ENCODE measurements at places on chromosomes 5 and 9. TPM values are rescaled to one million over a fixed set of nuclear protein-coding genes. Genes with fewer than 3 reads are reported as not detected.

GRCh38 chr5:149372076-149372795, 6.9 kb downstream of the IL17B start:
- DNase-seq = no peak

DNA sequence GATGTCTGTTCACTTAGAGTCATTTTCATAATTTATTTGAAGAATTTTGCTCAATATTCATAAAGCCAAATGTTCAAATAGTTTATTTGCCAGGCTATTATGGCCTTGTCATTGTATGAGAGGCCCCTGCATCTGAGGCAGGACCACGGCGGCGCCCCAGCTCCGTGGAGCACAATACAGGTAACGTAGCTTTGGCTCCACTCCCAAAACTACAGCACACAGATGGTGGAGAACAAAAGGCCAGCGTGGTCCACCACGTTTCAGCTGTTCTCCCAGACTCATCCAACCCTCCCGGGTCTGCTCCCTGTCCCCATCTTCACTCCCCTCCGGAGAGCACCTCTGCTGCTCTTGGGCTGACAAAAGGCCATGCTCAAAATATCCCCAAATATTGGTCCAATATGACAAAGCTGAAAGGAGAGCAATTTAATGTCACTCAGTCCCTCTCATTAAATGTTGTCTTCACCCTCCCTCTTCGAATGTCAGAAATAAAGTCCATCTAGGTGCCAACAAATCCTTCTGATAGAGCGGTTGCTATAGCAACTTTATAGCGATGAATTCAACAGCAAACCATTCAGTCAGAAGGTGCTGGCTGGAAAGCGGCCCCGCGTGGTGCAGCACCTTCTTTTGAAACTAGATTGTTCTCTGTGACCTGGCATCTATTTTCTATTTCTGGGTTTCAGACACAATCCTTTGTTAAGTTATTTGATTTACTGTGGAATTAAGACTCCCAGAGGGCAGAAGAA, 504.3 kb downstream of the ARHGEF28 start:
- DNase-seq = no peak

DNA sequence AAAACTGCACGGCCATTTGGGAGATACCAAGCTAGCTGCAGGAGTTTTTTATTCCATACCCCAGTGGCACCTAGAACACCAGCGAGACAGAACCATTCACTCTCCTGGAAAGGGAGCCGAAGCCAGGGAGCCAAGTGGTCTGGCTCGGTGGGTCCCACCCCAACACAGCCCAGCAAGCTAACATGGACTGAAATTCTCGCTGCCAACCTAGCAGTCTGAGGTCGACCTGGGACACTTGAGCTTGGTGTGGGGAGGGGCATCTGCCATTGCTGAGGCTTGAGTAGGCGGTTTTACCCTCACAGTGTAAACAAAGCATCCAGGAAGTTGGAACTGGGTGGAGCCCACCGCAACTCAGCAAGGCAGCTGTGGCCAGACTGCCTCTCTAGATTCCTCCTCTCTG, 108.9 kb upstream of the CHD1 start:
- DNase-seq = no peak

GRCh38 chr5:131587541-131587940, 47.5 kb downstream of the RAPGEF6 start:
- no peak for DNase-seq

The REEP2 gene
- total RNA-seq = 18.3 TPM

The THBS4 gene
- total RNA-seq = 3.4 TPM

DNA sequence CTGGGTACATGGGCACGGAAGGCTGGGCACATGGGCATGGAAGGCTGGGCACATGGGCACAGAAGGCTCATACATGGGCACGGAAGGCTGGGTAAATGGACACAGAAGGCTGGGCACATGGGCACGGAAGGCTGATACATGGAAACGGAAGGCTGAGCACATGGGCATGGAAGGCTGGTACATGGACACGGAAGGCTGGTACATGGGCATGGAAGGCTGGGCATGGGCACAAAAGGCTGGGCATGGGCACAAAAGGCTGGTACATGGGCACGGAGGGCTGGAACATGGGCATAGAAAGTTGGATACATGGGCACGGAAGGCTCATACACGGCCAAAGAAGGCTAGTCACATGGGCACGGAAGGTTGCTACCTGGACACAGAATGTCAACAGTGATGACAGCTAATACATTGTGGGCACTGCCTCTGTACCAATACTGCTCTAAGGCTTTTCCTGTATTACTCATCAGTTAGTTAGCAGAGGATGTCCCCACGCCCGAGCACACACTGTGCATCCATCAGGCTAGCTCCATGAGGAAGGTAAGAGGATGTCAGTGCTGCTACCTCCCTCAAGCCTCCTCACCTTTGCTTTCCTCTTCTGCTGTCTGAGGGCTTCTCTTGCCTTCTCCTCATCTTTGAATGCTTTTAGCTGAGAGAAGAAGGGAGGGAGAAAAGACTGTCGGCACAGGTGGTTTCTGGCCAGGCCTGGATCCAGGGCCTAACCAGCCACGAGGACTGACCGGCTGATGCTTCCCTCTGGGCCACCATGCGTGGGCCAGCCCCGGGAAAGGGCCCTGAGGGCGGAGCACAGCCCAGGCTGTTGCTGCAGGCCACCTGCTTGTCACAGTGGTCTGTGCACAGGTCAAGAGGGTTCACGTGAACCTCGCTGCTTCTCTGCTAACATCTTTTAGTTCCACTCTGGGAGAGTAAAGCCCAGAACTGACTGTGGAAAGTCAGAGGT, 14.3 kb downstream of the GPX3 start:
- peak; percentile 28 for DNase-seq

GRCh38 chr5:173823721-173824567, 64.2 kb upstream of the CPEB4 start:
- DNase-seq = peak; percentile 36

The C5 gene
- total RNA-seq = 1.0 TPM

GRCh38 chr9:78782858-78783257, 485.9 kb downstream of the PSAT1 start:
- DNase-seq = no peak

DNA sequence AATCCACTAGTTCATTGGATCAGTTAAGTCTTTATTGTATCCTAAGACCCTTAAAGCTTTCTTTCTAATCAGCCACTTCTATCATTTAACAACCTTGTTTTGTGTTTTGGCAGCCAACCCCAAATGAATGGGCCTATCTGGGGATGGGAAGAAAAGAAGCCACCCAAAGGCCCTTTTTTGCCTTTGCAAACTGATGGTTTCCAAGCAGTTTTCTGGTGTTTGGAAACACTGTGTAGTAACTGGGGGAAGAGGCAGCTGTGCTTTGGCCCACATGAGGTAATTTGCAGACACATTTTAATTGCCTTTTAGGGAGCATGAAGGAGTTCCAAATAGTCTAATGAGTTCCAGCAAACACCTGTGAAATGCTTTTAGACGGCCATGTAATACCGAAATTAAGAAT, 1751.3 kb upstream of the WWC1 start:
- DNase-seq = no peak

The KCTD16 gene
- total RNA-seq = 0.04 TPM

GRCh38 chr5:107265193-107265592, 405.5 kb downstream of the EFNA5 start:
- no peak for DNase-seq

DNA sequence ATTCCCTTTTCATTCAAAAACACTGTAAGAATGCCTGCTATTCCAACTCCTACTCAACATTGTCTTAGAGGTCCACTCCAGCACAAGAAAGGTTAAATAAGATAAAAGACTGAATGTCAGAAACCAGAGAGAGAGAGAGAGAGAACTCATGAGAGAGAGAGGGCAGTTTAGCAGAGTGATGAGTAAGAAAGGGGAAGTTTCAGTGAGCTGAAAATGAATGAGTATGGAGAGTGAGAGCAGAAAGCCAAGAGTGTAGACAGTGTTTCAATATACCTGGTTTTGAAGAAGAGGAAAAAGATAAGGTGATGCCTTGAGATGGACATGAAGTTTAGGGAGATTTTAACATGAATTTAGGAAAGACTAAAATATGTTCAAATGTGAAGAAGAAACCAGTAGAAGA, 528.0 kb upstream of the SEMA6A start:
- no peak for DNase-seq

The SRP19 gene
- total RNA-seq = 72.7 TPM

- DNase-seq = no peak
Observed at GRCh38 chr5:170571875-170572852, 68.3 kb downstream of the KCNIP1 start.

- no peak for DNase-seq
Observed at GRCh38 chr5:109911731-109912130, 222.0 kb downstream of the MAN2A1 start.

The ROPN1L gene
- not detected for total RNA-seq

The S1PR3 gene
- 25.0 TPM for total RNA-seq

The ANKRA2 gene
- 16.2 TPM for total RNA-seq

- DNase-seq = no peak
Observed at GRCh38 chr5:61004448-61004847, 59.4 kb downstream of the NDUFAF2 start.

The TMOD1 gene
- total RNA-seq = 0.52 TPM

DNA sequence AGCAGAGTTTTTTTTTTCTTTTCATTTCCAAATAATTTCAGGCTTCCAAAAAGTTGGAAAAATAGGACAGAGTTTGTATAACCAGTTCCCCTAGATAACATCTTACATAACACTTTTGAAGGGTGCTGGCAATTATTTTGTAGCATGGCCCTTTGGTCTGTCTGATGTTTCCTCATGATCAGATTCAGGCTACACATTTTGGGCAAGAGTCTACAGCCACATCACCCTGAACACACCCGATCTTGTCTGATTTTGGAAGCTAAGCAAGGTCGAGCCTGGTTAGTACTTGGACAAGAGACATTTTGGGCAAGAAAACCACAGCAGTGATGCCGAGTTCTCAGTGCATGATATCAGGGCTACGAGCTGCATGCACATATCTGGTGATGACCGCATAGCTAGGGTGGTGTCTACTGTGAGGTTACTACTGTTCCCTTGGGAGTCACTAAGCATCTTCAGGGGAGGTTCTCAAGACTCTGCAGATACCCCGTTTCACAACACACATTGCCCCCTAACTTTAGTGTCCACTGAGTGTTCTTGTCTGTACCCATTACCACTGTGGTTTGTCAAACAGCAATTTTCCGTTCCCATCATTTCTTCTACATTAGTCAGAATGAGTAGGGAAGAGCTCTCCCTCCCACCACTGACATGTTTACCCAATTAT, 86.2 kb downstream of the TTC39B start:
- DNase-seq = no peak

DNA sequence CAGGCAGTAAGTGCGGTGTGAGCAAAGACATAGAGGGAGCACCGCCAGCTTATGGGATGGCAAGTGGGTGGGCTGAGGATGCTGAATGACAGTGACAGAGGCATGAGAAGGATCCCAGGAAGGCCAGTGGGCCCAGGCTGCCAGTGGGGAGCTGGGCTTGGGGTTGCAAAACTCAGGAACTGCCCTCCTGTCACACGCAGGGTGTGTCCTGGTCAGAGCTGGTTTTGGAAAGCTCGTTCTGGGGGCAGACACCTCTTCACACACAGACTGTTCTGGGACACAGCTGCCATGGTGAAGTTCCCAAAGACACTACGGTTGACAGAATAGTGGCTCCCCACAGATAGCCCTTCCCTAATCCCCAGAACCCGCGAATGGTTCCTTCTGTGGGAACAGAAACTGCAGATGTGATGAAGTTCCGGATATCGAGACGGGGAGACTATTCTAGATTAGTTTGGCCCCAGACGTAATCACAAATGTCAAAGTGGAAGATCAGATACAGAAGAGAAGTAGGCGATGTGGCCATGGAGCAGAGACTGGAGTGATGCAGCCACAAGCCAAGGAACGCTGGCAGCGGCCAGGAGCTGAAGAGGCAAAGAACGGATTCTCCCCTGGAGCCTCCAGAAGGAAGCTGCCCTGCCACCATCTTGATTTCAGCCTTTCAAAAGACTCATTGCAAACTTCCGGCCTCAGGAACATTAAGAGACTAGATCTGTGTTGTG, 159.0 kb downstream of the COL23A1 start:
- DNase-seq = peak; percentile 26

GRCh38 chr9:113471143-113471542, 7.6 kb downstream of the RGS3 start:
- no peak for DNase-seq

DNA sequence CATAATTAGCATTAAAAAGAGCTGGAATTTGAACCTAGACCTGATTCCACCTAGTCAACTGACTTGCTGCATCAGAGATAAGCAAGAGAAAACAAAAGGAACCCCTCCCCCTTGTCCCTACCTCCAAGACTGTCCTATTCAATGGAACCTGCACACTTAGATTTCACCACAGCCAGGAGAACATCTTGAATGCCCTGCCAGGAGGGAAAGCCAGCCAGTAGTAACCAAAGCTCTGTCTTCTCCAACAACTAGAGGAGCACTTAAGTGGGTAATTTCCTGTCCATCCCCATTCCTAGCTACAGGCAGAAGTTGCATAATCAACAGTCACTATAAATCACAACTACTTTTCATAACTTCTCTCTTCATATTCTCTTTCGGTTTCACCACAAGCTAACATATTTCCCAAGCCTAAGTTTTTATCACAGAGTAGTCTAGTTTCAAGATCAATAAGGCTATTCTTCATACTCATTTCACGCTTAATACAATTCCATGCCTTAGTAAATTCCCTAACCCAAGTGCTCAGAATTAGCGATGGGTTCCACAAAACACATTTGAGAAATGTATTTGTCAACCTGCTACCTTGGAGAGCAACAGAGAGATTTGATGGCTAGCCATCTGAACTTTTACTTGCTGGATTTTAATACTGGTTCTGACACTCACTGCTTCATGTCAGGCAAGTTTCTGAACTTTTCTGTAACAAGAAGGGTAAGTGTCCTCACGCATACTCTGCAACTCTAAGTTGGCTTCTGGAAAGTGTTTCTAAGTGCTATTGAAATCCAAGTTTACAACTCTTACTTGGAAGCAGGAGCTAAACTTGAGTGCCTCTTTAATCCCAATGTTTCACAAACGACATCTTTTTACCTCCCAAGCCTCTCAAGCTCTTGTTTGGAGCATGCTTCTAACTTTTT, 2.0 kb downstream of the DENND1A start:
- DNase-seq = no peak

DNA sequence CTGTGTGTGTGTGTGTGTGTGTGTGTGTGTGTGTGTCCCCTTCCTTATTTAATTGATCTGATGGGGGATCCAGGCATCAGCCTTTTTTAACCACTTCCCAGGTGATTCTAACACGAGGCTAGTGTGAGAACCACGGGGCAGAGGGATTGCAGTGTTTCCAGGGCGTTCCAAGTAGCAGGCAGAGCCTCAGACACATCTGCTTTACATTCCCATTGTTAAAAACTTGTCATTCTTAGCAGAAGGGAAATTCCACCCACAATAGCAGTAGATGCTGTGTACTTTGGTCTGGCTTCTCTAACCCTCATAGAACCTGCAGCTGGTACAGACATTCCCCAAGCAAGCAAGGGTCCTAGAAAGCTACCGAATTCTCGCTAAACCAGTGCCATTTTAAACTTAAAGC, 81.9 kb upstream of the SLC30A5 start:
- DNase-seq = no peak
